ENCODE measurements at places on chromosomes 13 and 19. TPM values are rescaled to one million over a fixed set of nuclear protein-coding genes. Genes with fewer than 3 reads are reported as not detected.
A peak's percentile ranks its signal among the peaks of the same experiment; 100 is the strongest.

NLRP7 gene
- not detected for total RNA-seq

- no peak for DNase-seq
Observed at GRCh38 chr19:3667037-3667638, 33.1 kb downstream of the PIP5K1C start.

- no peak for DNase-seq
Observed at GRCh38 chr13:94196413-94196812, 283.1 kb downstream of the DCT start.

DNA sequence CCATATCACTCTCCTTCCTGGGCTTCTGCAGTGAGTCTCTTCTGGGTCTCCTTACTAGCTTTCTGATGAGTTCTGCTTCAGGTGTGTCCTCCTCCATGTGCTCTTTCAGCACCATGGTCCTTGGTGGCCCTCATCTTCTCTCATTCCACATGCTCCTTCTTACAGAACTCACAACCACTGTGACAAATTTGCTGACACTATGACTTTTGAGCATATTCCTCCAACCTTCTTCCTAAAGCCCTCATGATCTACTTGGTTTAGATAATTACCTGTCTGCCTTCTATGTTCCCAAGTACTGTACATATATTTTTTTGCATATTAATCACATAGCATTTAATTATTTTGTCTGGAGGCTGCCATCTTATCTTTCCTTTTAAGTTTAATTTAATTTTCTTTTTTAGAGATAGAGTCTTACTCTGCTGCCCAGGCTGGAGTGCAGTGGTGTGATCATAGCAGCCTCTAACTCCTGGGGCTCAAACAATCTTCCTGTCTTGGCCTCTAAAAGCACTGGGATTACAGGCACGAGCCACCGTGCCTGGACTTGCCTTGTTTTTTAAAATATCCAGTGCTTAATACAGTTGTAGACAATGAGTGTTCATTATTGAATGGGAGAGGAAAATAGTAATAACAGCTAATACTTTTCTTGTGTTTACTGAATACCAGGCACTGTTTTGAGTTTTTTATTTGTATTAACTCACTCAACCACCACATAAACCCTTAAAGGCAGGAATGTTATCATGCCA is 23.5 kb upstream of the FAM216B start:
- DNase-seq, result no peak

DNA sequence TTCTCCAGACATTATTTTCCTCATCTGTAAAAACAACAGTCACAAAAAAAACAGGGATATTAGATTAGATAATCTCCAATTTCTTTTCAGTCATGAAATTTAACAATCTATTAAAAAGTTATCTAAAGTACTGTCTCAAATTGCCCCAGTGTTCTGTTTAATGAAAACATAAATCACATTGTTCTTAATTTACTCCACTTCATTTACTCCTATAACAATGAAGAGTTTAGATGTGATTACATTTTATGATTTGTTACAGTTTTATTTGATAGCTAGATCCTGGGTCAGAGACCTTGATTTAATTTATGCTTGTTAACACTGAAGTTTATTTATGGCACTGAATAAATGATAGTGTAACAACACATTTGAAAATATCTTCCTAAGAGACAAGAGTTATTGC is 230.2 kb upstream of the TRPC4 start:
- no peak for DNase-seq

CACNG8 gene
- under 0.01 TPM for total RNA-seq

GRCh38 chr13:42354241-42355091 is 82.5 kb downstream of the AKAP11 start:
- DNase-seq, result peak; percentile 58

GAS6 gene
- 91.2 TPM for total RNA-seq

DNA sequence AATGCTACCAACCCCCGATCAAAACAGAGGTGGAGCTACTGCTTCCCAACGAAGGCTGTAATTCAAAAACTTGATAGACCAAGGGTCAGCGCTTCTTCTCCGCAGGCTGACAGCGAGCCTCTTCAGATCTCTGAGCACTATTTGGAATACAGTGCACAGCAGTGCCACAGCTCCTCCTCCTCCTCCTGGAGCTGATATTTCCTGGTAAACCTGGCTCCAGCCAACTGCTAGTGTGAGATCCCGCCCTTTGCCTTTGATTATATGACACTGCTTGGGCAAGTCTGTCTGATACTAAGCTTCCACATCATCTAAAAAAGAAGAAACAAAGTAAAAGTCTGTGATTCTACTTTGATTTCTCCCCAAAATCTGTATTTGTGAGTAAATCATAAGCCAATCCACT is 710.5 kb downstream of the DACH1 start:
- DNase-seq, result no peak

DNA sequence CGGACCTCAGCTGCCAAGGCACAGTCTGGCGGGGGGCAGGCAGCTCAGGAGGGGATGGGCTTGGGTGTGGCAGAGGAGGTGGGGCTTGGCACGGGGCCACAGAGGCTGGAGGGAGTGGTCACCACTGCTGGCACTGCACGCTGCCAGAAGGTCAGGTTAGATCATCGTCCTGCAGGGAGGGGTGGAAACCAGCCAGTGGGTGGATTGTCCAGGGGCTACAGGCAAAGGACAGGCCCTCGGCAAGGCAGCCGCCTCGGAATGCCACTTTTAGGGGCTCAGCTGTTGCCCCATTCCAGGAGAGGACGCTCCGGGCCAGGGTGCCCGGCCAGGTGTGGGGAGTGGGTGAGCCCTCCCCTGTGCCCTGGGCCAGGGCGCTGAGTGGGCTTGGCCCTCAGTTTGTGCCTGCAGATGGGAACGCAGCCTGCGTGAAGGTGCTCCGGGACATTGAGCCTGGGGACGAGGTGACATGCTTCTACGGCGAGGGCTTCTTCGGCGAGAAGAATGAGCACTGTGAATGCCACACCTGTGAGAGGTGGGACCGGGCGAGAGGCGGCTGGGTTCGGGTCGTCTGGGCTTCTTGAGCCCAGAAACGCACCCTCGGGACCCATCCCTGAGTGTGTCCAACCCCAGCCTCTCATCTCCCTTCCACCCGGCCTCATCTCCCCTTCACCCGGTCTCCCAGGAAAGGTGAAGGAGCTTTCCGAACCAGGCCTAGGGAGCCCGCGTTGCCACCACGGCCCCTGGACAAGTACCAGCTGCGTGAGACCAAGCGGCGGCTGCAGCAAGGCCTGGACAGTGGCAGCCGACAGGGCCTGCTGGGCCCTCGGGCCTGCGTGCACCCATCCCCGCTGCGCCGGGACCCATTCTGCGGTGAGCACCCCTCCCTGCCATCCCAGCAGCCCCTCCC is 6.4 kb downstream of the KMT5C start:
- no peak for DNase-seq

GRCh38 chr19:30309905-30310601 is 62.1 kb upstream of the ZNF536 start:
- DNase-seq, result no peak

FBXO17 gene
- 22.1 TPM for total RNA-seq

- peak; percentile 33 for DNase-seq
Observed at GRCh38 chr19:52464798-52465470, 11.6 kb downstream of the ZNF578 start.

DNA sequence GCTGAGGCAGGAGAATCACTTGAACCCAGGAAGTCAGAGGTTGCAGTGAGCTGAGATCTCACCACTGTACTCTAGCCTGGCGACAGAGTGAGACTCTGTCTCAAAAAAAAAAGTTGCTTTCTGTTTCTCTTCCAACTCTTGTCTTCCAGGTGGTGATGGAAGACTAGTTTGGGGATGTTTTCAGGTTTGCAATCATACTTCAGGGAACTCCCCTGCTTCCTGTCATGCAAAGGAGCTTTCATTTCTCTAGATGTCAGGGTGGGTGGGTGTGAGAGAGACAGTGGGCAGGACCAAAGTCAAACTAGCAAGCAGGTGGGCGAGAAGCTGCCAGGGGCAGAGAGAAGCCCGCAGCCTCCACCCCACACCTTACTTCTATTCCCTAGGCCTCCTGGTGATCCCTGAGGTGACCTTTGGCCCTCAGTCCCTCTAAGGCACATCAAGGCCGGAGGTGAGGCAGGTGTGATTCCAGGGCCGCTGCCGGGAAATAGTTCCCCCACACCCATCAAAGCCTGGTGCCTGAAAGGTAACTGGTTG is 25.7 kb downstream of the CCNE1 start:
- DNase-seq, result no peak

VSIG10L gene
- total RNA-seq, result 1.7 TPM

PDE4C gene
- 0.10 TPM for total RNA-seq

ZNF773 gene
- total RNA-seq, result 23.1 TPM

GRCh38 chr19:42254089-42254849 is 659 bp downstream of the ERF start:
- peak; percentile 61 for DNase-seq

DNA sequence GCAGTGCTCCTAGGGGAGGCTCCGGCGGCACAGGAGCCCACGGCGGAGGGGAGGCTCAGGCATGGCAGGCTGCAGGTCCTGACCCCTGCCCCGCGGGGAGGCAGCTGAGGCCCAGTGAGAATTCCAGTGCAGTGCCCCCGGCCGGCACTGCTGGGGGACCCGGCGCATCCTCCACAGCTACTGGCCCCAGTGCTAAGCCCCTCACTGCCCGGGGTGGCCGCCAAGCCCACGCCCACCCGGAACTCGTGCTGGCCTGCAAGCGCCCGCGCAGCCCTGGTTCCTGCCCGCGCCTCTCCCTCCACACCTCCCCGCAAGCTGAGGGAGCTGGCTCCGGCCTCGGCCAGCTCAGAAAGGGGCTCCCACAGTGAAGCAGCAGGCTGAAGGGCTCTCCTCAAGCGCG is 62.2 kb downstream of the SPRY2 start:
- DNase-seq, result no peak

DNA sequence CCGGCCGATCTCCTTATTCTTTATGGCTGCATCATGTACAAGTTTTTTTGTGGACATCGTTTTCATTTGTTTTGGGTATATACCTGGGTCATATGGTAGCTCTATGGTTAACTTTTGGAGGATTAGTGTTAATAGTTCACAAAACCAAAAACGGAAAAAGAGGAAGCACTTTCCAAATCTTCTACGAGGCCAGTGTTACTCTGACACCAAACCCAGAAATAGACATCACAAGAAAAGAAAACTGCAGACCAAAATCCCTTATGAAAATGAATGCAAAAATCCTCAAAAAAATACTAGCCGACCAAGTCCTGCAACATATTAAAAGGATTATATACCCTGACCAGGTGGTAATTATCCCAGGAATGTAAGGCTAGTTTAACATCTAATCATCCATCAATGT is 29.8 kb downstream of the ADGRE2 start:
- DNase-seq, result no peak

- DNase-seq, result peak; percentile 60
Observed at GRCh38 chr19:10655457-10656312, 1.5 kb downstream of the ILF3 start.

DNA sequence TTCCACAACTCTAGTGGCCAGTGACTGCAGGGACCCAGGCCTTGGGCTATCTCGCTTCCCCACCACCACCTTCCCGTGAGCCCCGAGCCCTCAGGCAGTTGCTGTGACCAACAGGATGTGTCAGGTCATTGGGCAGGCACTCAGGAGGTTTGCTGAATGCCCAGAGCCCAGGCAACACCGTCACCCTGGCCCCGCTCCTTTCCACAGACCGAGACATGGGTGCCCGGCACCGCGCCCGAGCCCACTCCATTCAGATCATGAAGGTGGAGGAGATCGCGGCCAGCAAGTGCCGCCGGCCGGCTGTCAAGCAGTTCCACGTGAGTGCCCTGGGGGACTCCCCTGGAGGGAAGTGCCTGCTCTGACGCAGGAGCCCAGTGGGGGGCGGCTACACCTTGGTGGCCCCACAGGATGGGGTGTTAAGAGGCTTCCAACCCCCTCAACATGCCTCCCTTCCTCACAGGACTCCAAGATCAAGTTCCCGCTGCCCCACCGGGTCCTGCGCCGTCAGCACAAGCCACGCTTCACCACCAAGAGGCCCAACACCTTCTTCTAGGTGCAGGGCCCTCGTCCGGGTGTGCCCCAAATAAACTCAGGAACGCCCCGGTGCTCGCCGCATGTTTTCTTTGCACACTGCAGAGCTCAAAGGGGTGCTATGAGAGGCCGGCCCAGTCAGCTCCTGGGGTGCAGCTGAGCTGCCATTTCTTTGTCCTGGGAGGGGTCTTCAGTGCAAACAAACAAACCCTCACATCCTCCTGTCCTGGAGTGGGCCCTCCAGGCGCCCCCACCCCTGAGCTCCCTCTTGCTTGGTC is 3.2 kb downstream of the RPL18A start:
- DNase-seq, result no peak
